ENCODE measurements at places on chromosomes 3 and 15.

GRCh38 chr3:46368569-46368968 lies 2.2 kb upstream of the CCR5 start:
- peak; percentile 85 for DNase-seq

GRCh38 chr3:61824553-61825135 lies 263.3 kb downstream of the PTPRG start:
- no peak for DNase-seq

- no peak for DNase-seq
Observed at GRCh38 chr3:76788206-76788605, 251.7 kb upstream of the ROBO2 start.

GRCh38 chr15:99447497-99448371 lies 118.0 kb upstream of the MEF2A start:
- no peak for DNase-seq

DNA sequence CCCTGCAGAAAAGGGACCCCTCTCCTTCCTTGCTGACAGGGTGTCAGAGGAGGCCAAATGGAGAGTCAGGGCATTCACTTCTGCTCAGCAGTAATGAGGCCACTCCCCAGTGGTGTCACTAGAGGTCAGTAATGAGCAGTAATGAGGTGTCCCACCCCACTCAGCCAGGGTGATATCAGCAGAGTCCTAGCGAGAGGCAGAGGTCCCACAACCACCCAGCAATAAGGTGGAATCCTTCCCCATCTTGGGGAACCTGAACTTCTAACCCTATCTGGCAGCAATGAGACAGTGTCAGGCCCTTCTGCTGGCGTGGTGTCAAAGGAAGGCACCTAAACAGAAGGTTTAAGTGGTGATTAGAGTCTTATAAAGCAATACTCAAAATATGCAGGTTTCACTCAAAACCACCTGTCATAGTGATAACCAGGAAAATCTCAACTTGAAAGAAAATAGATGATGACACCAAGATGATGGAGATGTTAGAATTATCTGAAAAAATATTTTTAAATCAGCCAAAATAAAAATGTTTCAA lies 12.9 kb downstream of the OCA2 start:
- DNase-seq, result peak; percentile 54

DNA sequence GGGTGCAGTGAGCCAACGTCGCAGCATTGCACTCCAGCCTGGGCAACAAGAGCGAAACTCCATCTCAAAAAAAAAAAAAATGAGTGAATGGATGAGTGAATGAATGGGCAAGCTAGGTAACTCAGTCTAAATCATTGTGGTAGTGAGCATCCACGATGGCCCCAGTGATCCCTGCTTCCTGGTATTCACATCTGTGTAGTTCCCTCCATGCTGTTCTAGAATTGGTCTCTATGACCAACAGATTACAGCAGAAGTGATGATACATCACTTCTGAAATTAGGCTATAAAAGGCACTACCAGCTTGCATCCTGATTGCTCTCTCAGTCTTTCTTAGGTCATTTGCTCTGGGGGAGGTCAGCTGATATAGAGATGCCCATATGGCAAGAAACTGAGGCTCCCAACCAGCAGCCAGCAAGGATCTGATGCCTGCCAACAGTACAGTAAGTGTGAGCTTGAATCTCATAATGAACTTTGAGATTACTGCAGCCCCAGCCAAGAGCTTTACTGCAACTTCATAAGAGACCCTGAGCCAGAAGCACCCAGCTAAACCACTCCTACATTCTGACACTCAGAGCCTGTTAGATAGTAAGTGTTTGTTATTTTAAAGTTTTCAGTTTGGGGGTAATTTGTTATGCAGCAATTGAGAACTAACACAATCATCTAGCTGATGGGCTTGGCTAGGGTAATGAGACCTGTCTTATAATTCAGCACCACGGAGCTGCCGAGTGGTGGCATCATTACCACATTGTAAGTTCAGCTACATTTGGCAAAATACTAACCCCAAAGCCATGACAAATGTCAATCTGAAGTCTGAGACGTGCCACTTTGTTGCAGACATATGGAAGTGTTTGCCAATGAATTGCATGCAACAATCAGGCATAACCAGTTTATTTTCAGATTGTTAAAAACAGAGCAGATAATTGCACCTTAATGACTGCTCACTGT lies 53.0 kb downstream of the KLHL6 start:
- no peak for DNase-seq

GRCh38 chr3:170997961-170998913 lies 28.3 kb downstream of the SLC2A2 start:
- no peak for DNase-seq

DNA sequence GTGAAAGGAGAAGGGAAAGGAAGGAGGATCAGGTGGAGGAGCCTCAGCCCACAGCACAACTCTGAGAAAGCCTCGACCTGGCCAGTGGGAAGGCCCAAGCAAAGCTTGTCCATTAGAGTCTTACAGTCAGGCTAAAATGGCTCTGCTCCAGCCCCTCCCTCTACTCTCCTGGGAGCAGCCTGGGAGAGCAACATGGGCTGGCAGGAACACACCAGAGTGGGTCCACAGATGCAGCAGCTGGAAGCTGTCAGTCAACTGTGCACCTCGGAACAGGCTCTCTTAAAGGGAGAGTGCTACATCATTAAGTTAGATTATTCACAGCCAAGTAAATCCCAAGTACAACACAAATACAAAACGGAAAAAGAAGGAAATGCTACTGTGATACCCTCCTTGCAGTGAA lies 98.0 kb upstream of the LIMD1 start:
- DNase-seq, result no peak

DNA sequence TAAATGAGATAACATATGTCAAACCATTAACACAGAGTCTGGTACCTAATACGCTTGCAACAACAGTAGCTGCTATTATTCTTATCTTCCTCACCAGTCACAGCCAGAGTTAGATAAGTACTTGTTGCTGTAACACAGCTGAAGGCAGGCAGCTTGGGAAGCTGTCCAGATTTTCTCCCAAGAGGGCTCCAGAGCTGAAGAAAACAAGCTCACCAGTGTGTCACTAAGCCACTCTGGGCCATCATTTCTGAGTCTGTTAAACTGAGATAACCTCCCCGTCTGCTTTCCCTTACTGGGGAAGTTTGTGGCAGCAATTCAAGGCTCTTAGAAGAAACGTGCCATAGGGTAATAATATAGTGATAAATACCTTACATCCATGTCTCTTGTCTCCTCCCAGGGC lies 226.3 kb downstream of the TAFA4 start:
- no peak for DNase-seq

DNA sequence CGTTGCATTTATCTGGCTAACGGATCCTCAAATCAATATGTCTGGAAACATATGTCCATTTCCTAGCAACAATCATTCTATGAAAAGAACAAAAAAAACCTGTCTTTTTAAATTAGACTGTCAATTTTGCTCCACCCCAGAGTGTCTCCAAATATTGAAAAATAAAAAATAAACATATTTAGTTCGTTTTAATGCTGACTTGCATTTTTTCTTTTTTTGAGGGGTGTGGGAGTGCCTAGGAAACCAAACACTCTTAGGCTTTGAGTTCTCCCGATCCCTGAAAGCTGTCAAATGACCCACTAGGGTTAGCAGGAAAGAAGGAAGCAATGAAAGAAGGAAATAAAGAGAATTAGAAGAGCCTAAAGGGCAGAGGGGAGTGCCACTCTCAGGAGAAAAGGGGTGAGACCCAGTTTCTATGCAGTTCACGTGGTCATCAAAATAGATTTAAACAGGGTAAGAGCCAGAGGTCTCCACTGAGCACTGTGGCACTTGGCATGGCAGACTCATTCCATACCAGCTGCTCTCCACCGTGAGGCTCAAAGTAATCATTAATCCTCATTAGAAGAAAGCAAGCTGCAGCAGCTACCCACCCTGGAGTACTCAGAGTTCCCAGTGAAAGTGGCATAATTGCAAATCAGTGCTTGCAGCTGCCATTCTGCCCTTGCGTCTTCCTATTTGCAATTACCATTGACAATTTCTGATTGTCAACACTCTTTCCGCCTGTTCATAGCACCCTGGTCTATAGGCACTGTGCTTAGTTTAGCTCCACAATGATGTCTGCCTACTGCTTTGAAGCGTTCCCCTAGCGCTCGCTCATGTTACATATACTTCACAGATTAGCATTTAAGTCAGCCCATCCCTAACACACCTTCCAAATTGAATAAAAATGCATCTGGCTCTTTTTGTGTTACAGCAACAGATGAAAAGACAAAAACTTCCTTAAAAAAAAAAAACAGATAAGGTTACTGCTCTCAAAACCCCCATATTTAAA lies 32.3 kb downstream of the PDZRN3 start:
- no peak for DNase-seq

DNA sequence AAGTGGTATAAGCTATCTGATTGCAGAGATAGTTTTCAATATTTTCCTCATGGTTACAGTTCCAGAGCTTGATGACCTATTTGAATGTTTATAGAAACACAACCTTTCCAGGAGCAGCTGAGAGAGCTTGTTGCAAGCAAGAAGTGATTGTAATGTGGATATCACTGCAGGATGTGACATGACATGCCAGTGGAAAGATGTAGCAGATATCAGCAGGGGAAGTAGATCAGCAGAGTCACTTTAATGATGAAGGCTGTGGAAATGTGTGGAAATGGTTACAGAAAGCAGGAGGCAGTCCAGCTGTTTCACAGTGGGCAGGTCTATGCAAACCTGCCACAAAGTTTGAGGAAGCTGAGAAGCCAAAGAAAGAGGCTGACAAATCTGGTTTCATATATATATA lies 21.0 kb downstream of the TMEM158 start:
- DNase-seq, result peak; percentile 5

DNA sequence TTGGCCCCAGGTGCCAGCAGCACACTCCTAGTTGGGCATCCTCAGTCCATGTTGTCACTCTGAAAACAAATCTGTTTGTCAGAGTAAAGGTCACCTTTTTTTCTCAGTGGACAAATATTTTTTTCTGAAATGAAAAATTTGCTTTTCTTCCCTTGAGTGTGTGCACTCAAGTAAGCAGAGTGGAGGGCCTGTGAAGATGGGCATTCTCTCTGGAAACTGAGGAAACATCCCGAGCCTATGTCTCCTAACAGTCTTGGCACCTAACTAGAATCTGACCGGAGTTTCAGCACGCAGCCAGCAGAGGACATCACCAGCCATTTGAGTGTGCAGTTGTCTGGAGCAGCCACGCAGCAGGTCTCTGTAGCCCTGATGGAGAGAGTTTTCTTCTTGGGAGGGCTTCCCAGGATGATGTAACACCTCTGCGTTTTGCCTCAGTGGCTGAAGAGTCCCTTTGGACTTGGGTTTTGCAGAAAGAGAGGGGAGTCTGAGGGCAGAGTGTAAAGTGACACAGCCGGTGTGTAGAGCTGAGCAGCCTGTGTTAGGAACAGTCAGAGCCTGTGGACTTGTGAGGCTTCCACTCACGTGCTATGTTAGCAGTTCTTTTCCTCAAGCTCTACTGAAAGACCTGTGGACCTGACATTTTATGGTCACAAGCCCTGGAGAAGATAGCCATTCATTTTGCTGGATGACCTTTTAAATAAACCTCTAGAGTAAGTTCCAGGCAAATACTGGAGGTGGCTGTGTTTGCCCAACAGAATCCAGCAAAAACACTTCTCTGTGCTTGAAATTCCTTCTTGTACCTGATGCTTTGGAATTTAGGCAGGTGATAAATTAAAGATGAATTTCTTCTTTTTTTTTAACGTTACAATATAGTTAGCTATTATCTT lies 51.6 kb downstream of the ABHD2 start:
- no peak for DNase-seq

- DNase-seq, result no peak
Observed at GRCh38 chr3:112813016-112813415, 33.6 kb downstream of the CD200R1L start.

DNA sequence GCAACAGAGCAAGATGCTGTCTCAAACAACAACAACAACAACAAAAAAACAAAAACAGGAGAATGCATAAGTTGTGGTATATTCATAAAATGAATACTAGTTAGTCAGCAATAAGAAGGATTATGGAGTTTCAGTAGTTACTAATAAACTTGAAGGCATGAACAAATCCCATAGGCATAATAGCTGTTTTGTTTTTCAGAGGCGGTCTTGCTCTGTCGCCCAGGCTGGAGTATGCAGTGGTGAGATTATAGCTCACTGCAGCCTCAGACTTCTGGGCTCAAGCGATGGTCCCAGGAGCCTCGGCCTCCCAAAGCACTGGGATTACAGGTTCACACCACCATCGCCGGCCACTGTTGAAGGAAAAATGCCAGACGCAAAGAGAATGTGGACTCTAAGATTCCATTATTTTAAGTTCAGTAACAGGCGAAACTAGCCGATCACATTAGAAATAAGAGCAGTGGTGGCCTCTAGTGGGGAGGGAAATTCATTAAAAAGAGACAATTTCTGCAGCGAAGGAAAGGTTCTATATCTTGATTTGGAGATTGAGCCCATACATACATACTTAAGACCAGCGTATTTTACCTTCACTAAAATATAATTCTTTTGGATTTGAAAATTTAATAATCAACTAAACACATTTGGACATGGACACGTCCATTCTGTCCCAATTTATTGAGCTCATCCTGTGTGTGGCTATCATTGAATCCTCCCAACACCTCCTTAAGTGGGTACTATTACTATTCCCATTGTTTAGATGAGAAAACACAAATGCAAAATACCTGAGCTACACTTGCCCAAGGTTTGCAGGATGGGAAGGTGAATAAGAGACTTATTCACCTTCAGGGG lies 27.4 kb upstream of the HDAC11 start:
- peak; percentile 28 for DNase-seq
